ENCODE measurements at places on chromosomes 2 and 18.

DNA sequence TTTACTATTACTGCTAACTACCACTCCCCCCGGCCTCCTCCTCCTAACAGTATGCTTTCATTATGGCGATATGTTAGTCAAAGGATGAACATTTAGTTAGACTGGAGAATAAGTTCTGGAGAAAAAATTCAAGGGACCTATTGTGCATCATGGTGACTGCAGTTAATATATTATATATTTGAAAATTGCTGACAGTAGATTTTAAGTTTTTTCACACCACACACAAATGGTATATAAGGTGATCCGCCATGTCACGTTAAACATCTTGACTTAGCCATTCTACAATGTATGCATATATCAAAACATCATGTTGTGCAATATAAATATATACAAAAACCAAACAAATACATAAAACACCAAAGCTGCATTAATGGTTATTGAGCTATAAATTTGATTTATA lies 873.7 kb downstream of the CNTNAP5 start:
- no peak for DNase-seq

GRCh38 chr18:57404345-57404744 lies 30.8 kb upstream of the ONECUT2 start:
- DNase-seq, result no peak

DNA sequence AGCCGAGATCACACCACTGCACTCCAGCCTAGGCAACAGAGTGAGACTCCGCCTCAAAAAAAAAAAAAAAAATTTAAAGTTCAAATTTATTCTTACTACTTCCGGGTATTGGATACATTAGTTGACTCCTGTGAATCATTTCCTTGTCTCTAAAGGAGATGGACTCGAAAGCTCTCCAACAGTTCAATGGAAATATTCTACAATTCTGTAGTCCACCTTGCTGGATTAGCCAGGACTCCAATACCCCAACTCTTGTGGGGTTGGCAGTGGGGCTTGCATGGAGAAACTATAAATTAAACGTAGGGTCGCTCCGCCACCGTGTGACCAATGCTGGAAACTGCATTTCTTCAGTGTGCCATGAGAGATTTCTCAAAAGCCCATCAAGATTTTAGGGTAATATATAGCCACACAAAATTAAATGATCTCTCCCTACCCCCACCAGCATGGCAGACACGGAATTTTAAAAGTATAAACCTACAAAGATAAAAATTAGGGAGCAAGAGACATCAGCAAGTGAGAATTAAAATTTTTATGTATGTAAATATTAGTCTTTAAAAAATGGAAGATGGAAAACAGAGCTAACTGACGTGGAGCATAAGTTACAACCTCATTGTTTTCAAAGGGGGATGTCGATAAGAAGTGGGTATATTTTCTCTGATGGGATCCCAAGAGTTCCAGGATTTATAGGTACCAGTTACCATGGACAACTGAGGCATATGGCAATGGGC lies 27.8 kb upstream of the GAREM2 start:
- DNase-seq, result peak; percentile 13

DNA sequence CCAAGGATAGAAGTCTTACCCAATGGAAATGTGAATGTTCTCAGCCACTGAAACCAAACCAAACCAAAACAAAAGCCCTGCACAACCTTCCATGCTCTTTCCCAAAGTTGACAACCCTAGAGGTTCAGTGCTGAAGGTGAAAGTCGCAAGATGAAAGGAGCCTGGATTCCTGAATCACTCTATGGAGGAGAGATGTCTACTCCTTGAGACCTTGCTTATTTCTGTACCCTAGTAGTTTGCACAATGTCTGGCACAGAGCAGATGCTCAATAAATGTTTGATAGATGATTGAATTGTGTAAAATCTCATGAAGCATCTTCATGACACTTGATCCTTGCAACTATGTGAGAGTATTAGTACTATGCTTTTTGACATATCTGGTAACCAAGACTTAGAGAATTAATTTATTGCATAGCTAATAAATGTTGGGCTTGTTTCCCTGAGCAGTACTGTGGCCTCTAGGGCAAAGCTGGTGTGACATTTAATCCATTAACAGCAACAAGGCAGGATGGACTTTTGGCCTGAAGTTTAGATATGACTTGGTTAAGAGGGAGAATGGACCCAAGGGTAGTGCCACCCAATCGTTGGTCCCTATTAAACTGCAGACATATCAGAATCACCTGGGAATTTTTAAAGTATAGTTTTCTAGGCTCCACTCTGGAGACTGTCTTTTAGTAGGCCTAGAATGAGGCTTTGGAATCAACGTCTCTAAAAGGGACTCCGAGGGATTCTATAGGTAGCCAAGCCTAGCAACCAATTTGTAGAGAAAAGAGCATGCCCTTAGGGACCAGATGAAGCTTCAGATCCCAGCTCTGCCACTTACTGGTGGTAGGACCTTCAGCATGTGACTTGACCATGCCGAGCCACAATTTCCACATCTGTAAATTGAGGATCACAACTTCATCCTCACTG lies 145.9 kb downstream of the DDX1 start:
- DNase-seq, result no peak

GRCh38 chr2:230942920-230943896 lies 18.2 kb upstream of the GPR55 start:
- DNase-seq, result no peak

GRCh38 chr2:42249284-42249683 lies 80.1 kb downstream of the EML4 start:
- DNase-seq, result no peak

DNA sequence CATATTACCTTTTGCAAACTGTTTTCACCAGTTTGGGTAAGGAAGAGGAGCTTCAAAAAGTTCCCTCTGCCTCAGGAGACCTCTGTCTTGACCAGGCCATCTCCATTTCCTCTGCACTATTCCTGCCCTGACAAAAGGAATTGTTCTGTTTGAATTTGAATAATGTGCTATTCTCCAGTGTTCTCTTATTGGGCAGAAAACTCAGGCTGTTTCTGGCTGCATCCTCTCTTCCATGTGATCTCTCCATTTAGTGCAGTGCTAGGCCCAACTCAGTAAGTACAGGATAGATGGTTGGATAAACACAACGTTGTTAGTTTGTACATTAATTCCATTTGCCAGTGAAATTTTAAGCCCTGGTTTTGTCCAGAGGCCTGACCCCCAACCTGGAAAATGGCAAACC lies 102.2 kb upstream of the CELF4 start:
- no peak for DNase-seq

DNA sequence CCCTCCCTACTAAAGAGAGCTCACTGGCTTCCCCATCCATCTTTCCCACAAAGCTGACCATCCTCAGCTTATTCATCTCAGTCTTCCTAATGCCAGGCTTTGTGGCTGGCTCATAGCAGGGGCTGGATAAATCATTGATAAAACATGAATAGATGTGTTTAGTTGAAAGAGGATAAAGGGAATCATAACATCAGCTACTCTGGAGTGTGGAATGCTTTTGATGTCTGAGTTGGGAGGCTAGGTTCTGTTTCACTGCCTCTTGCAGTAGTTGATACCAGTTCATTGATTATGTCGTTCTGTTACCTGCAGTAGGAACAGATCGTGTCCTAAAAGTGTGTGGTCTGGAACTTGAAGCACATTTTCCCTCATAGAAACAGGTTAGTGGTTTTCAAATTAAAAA lies 66.3 kb upstream of the HK2 start:
- DNase-seq, result no peak

All from stimulated activated CD8-positive, alpha-beta memory T cell treated with anti-CD3 and anti-CD28 coated beads, Interleukin-7, amount 100 ng/mL, for 1 hour (primary cell).